Lower lobe of right lung (tissue), 2 donors: ENCODE measurements at places on chromosomes 2 and 18. TPM values are rescaled to one million over a fixed set of nuclear protein-coding genes. Genes with fewer than 3 reads are reported as not detected.

DNA sequence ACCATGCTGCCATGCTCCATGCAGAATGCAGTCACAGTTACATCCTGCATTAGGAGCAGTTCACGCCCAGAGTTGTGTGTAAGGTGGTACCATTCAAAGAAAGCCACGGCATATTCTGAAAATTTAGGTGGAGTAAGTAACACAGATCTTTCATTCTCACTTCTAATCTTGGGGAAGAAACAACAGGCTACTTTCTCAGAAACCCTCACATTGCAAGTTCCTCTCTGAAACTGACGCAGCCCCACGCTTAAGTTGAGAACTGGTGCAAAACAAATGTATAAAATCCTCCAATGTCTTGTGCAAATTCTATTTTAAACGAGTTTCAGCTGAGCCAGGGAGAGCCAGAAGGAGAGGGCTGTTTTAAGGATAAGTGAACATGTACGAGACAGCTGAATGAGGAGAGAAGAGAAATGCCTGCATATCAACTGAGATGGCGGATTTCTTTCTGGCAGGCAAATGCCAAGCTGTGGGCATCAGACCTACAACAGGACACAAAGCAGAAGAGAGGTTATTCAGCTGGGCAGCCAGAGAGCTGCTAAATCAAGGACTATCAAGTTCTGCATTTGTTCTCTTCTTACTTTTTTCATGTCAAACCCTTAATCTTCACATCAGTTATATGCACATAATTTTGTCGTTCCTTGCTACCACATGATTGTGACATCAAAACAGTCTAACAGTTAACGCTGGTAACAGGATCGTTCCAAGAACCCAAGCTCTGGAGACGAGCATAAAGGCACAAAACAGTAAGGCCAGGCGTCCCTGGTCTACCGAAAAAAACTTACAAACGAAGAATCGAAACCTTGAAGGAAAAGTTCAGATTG, 6.4 kb downstream of the ARL4C start:
- H3K27ac ChIP-seq, result peak overlapping the region; percentile 54
- H3K4me3 ChIP-seq, result peak overlapping the region; percentile 15
- H3K36me3 ChIP-seq, result no peaks in the 10 kb centered on the region
- no peaks in the 10 kb centered on the region for H3K27me3 ChIP-seq
- peaks cover 12% of the 10 kb centered on the region for H3K4me1 ChIP-seq

SOWAHC gene
- 20.8 TPM for total RNA-seq

DNA sequence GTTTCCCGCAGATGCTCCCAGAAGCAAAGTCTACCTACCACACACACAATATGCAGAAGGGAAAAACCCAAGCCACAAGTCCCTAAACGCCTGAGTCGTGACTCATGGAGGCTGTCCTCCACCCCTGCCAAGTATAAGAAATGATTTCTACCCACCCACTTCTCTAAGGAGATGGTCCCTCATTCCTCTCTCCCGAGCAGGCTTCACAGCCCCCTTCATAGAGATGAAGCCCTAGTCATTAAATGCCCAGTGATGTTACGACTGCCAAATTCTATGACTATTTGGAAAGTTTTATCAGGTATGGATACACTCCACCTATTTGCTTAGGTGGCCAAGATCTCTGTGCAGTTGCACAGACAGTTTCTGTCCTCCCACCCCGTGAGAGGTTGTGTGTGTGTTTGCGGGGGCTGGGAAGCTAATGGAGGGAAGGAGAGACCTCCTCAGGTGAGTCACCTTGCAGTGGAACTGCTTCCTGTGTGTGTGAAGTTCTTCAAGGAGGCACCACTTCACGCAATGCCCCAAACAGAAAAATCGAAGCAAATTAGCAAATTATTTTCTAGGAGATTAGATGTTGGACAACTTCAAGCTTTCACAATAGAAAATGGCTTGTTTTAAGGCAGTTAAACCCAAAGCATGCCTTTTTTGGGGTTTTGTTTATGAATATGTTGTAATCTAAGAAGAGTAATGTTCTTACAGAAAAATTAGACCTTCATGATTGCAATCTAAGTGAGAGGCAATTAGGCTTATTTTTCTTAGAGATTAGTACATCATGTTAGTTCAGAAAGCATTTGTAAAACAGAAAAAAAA, 175.2 kb downstream of the TGIF1 start:
- H3K27me3 ChIP-seq, result no peaks in the 10 kb centered on the region
- no peak overlapping the region for H3K4me3 ChIP-seq
- no peaks in the 10 kb centered on the region for H3K36me3 ChIP-seq
- peaks cover 20% of the 10 kb centered on the region for H3K4me1 ChIP-seq
- no peak for DNase-seq
- peak overlapping the region; percentile 89 for H3K27ac ChIP-seq

DNA sequence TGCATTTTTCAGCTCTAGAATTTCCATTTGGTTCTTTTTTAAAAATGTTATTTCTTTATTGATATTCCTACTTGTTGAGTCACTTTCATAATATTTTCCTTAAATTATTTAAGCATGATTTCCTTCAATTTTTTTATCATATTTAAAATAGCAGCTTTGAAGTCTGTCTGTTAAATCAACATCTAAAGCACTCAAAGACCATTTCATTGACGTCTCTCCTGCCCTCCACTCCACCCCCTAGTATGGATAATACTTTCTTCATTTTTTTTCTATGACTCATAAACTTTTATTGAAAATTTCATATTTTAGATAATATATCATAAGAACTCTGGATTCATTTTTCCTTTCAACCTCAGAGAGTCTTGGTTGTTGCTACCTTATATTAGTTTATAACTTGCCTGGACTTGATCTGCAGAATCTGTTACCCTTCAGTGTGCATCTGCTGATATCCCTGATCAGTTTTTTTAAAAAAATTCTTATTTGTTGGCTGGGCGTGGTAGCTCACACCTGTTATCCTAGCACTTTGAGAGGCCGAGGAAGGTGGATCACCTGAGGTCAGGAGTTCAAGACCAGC, 59.0 kb upstream of the ZNF396 start:
- no peaks in the 10 kb centered on the region for H3K27me3 ChIP-seq
- peaks cover under 1% of the 10 kb centered on the region for H3K4me1 ChIP-seq
- no peak overlapping the region for H3K27ac ChIP-seq
- DNase-seq, result no peak

MEP1B gene
- not detected for total RNA-seq

M1AP gene
- 1.8 TPM for total RNA-seq

DNA sequence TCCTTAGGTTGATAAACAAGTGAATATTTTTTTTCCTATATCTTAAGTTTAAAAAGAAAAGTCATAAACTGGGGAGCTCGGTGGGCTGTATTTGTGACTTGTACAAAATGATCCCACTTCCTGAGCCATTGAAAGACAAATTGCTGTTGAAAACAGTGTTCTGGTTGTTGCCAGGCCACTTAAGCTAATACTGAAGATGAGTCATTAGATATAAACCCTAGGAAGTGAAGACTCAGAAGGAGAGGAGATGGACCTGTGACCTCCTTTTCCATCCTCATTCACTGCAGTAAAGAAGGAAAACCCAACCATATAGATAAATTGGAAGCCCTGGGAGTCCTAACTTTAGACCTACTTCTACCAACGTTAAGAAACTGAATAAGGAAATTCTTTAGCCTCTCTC, 46.2 kb upstream of the SERPINE2 start:
- H3K27ac ChIP-seq, result no peak overlapping the region
- DNase-seq, result no peak
- H3K4me1 ChIP-seq, result no peaks in the 10 kb centered on the region
- H3K27me3 ChIP-seq, result no peaks in the 10 kb centered on the region

C2orf80 gene
- not detected for total RNA-seq

DNA sequence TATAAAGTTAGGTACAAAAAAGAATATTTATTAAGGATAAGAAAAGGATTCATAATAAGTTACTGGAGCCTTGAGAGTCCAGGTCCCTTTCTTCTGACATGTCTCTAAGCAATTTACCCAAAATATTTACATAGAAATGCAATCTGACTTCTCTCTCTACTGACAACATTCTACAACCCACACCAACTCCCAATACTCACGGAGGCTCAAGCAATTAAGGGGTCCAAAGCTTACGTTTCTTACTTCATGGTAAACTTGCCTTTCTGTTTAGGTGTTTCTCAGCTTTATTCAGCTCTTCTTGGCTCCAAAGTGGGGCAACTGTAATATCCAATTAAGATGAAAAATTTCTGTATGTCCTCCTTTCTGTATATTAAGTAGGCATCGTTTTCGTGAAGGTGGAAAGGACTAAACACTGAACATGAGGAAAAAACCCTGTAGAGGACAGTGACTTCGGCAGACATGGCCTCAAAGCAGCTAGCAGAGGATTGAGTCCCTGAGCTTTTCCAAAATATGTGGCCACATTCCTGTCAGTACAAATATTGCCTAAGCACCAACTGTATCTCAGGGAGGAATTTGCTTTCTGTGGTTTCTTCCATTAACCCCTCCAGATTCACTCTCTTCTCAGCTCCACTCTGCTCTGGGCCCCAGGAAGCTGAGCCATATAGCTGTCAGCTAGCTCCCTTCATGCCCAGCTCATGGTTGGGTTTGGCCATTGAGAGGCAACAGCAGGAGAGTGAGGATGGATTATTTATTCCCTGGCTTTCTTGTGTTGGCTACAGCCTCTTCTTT, 67.9 kb upstream of the GLS start:
- H3K27me3 ChIP-seq, result no peaks in the 10 kb centered on the region
- peaks cover 4% of the 10 kb centered on the region for H3K4me1 ChIP-seq
- peak overlapping the region; percentile 34 for H3K27ac ChIP-seq
- H3K4me3 ChIP-seq, result peak overlapping the region; percentile 27

DNA sequence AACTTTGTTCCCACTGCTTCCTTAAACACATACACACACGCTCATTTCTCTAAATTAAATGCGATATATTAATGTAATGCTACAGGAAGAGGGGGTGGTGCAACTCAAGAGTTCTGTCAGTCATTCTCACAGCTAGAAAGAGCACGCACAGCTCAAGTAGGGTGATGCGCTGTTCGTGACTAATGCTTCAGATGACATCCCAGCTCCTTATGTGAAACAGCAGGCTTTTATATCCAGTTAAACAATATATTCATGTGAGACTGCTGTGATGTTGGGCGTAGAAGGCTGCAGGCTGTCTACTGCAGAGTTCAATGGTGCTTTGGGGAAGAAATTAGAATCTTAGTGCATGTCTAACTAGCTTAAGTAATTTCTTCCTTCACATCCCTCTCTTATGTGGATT, 912.6 kb upstream of the FSHR start:
- no peaks in the 10 kb centered on the region for H3K36me3 ChIP-seq
- H3K27me3 ChIP-seq, result no peaks in the 10 kb centered on the region
- no peaks in the 10 kb centered on the region for H3K4me1 ChIP-seq
- H3K4me3 ChIP-seq, result no peak overlapping the region
- no peak overlapping the region for H3K27ac ChIP-seq

GRCh38 chr2:97095661-97096060, 979 bp upstream of the FAHD2B start:
- H3K4me3 ChIP-seq, result no peak overlapping the region
- no peaks in the 10 kb centered on the region for H3K27me3 ChIP-seq
- no peak for DNase-seq
- H3K36me3 ChIP-seq, result no peaks in the 10 kb centered on the region
- H3K4me1 ChIP-seq, result peaks cover 5% of the 10 kb centered on the region
- H3K27ac ChIP-seq, result no peak overlapping the region

GRCh38 chr18:3147935-3148554, 71.7 kb downstream of the MYOM1 start:
- H3K27me3 ChIP-seq, result no peaks in the 10 kb centered on the region
- no peak overlapping the region for H3K27ac ChIP-seq
- no peaks in the 10 kb centered on the region for H3K36me3 ChIP-seq
- DNase-seq, result no peak
- H3K4me1 ChIP-seq, result peaks cover 3% of the 10 kb centered on the region

DNA sequence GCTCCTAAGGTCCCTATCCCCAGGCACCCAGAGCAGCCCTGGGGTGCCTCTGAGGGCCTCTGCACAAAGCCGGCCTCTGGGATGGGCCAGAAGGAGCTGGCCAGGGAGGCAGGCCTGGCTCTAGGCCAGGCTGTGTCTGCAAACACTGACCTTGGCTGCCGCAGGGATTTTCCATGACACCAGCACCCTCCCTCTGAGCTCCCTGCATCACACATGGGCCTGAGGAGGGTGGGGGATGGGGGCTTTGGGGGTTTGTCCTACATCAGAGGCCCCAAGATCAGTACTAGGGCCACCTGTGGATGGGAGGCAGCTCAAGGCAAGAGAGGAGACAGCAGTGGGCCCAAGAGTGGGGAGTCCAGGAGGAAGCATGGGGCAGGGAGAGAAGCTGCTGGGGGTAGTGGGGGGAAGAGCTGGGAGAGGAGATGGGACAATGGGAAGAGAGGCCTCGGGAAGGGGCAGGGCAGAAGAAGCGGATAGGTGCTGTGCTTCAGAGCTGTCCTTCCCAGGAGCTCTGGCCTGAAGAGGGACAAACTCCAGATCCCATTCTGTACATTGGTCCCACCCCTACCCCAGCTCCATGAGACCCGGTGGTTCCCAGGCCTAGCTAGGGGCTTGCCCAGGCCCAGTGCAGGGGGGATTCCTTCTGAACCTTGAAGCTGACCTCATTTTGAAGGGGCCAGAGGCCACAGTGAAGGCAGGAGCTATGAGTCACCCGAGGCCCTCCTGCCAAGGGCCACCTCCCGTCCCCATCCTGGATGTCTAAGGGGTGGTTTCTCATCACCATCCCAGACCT, 28.0 kb downstream of the KCNK3 start:
- peak; percentile 80 for DNase-seq
- no peaks in the 10 kb centered on the region for H3K36me3 ChIP-seq
- no peaks in the 10 kb centered on the region for H3K27me3 ChIP-seq
- no peak overlapping the region for H3K4me3 ChIP-seq

DNA sequence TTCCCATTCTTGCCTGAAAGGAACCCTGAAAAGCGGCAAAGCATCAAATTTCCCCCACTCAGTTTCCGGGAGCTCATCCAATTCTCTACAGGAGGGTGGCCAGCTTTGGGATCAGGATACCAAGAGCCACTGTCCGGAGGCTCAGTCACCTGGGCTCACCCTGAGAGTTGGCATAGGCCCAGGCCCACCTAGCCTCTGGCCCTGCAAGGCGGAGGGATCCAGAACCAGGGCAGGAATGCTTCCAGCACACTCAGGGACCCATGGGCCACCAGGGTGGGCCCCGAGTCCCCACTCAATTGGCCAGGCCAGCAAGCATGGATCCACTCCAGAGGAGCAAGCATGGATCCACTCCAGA, 432.9 kb upstream of the MYT1L start:
- DNase-seq, result no peak
- H3K4me3 ChIP-seq, result no peak overlapping the region
- no peaks in the 10 kb centered on the region for H3K36me3 ChIP-seq
- no peak overlapping the region for H3K27ac ChIP-seq
